Omental fat pad (tissue), 4 donors: ENCODE measurements at places on chromosomes 6 and 20.

- no peak for DNase-seq
These were observed 1089.3 kb upstream of the DEFB115 start for GRCh38 chr20:30168025-30168799.

GRCh38 chr20:59814840-59815340, 118.5 kb downstream of the SYCP2 start:
- DNase-seq: no peak

GRCh38 chr6:112030206-112030960, 23.5 kb upstream of the CCN6 start:
- DNase-seq: no peak

DNA sequence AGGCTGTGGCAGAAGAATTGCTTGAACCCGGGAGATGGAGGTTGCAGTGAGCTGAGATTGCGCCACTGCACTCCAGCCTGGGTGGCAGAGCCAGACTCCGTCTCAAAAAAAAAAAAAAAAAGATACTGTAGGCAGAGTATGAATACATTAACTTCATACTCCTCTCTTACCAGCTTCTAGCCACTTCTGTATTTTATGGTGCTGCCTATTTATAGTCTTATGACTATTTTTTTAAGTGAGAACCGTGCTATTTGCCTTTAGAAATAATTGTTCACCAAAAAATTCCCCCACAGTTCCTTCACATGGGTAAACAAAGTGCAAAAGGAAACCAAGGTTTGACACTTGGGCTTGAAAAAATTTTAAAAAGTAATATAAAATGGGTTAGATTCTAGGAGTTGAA, 1.5 kb upstream of the SNRNP48 start:
- DNase-seq: no peak

GRCh38 chr6:136306466-136306865, 16.8 kb upstream of the BCLAF1 start:
- DNase-seq: no peak

DNA sequence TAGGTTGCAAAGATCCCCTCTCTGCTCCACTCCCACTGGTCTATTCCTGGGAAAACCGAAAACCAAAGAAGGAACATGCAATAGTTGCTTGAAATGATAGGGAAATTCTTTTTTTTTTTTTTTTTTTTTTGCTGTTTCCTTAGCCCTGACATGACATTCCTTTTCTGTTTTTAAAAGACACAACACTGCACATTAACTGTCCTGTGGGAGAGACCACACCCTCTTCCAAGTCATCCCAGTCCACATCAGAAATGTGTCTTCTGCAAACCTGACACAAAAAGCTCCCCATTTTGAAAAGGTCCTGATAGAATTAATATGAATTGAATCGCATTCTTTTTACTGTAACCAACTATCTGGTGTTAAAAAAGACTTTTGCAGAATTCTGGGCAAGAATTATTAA, 43.4 kb upstream of the RIPOR2 start:
- DNase-seq: no peak

DNA sequence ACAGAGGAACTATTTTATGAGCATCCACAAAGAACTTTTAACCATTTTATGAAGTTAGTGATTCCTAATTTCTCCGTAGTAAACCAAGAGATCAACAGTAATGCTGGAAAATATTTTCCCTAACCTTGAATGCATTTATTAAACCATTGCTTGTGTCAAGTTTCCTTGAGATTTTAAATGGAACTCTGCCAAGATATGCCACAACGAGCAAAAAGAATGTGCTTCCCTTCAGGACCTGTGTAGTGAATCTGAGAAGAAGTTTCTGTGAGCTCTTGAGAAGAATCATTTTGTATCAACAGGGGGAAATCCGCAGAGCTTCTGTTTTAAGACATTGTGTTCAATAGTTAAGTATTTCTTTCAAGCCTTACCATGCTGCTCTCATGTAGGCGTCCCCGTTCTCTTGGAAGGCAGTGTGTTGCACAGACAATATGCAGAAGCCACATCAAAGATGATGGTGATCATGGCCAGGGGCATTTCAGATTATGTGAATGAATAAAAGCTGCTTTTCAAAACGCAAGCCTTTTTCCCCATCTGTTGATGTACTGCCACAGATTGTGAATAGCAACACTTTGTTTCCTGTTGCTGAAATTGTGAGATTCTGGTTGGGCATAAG, 439.8 kb downstream of the BMP2 start:
- DNase-seq: no peak

GRCh38 chr20:1323830-1324597, 4.9 kb downstream of the SDCBP2 start:
- no peak for DNase-seq

- no peak for DNase-seq
These were observed 43.1 kb downstream of the RBM38 start for GRCh38 chr20:57434390-57434700.

DNA sequence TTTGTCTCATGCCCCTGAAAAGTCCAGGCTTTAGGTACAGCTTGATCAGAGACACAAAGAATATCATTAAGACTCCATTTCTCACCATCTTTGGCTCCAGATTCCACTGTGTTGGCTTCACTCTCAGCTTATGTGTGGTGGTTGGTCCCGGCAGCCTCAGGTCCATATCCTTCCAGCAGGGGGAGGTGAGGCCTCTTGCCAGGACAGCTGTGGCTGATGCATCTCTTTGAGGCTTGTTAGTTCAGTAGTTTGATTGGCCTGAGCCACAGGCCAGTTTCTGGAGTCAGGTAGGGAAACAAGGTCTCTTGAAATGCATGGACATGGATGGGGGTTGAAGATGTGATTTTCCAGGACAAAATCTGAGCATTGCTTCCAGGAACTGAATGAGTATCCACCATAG, 62.4 kb downstream of the JAG1 start:
- no peak for DNase-seq

DNA sequence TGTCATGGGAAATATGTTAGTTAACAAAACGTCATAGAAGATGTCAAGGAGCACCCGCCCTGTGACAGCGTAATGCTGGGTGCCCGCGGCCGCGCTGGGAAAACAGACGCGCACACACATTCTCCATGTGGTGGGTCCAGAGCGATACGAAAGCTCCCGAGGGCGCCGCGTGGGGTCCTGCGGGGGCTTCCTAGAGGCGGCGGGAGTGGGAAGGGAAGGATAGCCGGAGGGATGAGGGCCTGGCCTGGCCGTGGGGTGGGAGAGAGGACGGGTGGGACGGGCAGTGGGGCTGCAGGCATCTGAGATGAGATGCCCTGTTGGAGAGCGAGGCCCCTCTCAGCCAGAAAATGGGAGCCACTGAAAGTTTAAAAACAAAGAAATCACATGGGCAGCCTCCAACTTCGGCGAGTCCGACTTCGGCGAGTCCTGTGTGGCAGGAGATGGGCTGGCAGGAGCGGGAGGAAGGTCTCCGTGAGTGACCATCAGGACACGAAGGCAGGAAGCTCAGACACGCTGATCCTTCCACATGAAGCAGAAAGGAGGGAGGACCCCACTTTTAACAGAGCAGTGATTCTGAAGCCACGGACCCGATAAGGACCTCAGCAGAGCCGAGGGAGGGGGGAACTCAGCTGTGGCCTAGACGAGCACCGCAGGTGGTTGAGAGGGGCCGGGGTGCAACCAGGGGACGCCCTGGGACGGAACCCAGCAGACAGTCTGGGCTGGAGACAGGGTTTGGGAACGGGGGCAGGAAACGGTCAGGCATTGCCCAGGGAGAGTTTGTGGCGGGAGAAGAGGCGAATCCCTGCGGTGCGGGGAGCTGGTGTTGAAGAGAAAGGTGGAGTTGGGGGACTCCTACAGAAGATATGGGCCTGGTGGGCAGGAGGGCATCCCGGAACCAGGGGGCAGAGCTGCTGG, 114.1 kb upstream of the FRMD1 start:
- no peak for DNase-seq

DNA sequence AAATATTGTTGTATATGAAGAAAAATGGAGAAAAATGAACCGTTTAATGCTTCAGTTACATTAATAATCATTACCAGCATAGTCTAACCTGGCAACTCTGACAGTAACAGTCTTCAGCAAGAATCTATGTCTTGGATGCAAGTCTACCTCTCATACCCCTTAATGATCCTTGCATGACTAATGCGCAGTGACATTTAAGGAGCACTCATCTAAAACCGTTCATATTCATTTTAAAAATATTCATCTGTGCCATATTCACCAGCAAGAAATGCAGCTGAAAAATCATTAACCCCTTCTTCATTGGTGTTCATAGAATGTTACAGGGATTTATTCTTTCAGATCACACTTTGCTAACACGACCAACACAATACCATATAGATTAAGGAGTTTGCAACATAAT, 227.2 kb upstream of the ASCC3 start:
- DNase-seq: no peak

DNA sequence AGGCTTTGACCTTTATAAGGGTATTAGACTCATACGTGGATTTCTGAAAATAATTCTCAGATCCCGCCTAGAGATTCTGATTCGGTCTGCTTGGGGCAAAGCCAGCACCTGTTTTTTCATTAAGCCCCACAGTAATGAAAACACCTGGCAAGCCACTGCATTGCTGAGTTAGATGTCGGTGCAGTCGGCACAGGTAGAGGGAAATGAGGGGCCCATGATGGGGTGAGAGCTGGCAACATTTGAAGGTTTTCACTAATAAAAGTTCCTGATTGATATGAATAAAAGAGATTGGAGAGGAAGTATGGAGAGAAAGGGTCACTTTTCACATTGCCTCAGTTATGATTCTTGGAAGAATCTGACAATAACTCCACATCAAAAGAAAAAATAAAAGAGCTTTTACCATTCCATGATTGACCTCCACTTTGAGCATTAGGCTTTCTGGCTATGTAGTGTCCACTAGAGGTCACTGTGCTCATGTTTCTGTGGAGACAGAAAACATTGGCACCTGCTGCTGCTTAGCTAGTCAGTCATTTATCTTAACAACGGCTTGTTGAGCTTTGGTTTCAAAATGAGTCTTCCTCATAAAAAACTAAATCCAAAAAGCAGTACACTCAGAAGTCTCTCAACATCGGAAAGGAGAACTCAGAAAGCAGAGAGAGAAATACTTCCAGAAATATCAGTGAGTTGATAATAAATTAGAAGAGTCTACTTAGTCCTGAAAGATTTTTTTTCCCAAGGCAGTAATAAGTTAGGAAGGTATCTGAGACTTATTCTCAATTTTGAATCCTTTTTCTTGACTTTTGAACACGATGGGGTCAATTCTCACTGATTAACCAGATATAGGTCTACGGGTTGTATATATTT, 53.3 kb upstream of the KLHL31 start:
- no peak for DNase-seq

DNA sequence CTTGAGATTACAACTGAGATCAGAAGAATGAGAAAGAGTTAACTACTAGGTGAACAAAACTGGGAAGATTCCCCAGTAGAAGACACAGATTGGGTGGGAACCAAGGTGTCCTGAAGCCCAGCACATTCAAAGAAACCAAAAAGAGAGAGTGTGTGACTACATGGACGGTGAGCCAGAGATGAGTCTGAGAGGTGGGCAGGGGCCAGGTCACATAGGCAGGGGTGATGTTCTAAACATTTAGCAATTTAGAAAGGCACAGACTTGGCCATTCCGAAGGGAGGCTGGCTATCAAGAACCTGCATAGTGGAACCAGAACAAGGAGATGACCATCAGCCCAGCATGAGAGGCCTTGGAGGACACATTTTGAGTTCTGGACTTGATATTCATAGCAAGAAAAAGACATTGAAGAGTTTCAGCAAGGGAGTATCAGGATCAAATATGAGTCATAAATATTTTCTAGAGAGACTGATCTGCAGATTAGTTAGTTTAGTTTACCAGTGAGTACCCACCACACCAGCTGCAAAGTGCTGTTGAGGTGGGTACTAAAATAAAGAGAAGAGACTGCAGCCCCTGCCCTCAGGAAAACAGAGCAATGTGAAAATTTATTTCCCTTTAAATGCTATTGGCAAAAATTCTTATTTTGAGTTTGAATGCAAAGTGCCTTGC, 340.5 kb upstream of the PRDM1 start:
- no peak for DNase-seq

GRCh38 chr6:13398069-13398381, 69.7 kb upstream of the TBC1D7 start:
- DNase-seq: no peak

DNA sequence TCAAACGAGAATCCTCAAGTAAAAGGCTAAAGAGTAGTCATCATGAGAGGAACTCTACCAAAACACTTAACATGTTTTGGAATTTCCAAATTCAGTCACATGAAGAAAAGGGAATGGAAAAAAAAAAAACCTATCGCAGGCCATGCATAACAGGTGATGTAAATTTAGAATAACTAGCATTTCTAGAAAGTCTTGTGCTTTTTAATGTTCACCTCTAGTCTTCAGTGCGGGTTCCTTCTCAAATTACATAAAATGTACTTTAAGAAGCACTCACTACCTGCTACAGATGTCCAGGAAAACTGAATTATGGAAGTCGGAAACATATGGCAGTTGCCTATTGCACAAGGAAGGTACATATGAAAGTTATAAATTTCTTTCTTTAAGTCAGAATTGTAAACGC, 6.1 kb upstream of the TBX18 start:
- no peak for DNase-seq

- DNase-seq: no peak
These were observed 25.5 kb downstream of the COL11A2 start for GRCh38 chr6:33166811-33167210.
